Cardiac muscle cell (in vitro differentiated cells and primary cell): ENCODE measurements at places on chromosomes 1 and 21. TPM values are rescaled to one million over a fixed set of nuclear protein-coding genes. Genes with fewer than 3 reads are reported as not detected.

LAPTM5 gene
- total RNA-seq: 0.11 and 0.45 TPM in 2 replicates

CRABP2 gene
- total RNA-seq: 556 and 900 TPM in 2 replicates

CRP gene
- total RNA-seq: not detected in 2 replicates

CELA3B gene
- not detected in 2 replicates for total RNA-seq

PLEKHN1 gene
- 0.36 TPM in 1 of 2 replicates, not detected in the other for total RNA-seq

GSTM5 gene
- 0.21 TPM in 1 of 2 replicates, not detected in the other for total RNA-seq

USP33 gene
- 33.5 and 48.4 TPM in 2 replicates for total RNA-seq

ITLN1 gene
- total RNA-seq: 0.21 TPM in 1 of 2 replicates, not detected in the other

SLAMF6 gene
- total RNA-seq: not detected in 2 replicates

SPATA46 gene
- not detected in 2 replicates for total RNA-seq

ZNF593OS gene
- total RNA-seq: not detected in 2 replicates

HSD3B2 gene
- 0.07 and 0.42 TPM in 2 replicates for total RNA-seq

RCSD1 gene
- total RNA-seq: 317 and 386 TPM in 2 replicates

RPE65 gene
- 0.51 and 0.95 TPM in 2 replicates for total RNA-seq

SPRR5 gene
- total RNA-seq: not detected in 2 replicates

MYBPH gene
- 0.53 and 1.4 TPM in 2 replicates for total RNA-seq

TRIM67 gene
- 0.06 TPM in 1 of 2 replicates, not detected in the other for total RNA-seq

CDC14A gene
- 16.9 and 18.1 TPM in 2 replicates for total RNA-seq

NCAM2 gene
- total RNA-seq: 0.45 and 2.5 TPM in 2 replicates

SMPDL3B gene
- total RNA-seq: 6.0 and 8.9 TPM in 2 replicates

APCS gene
- total RNA-seq: not detected in 2 replicates

ADGRL2 gene
- total RNA-seq: 58.3 and 70.3 TPM in 2 replicates

NBPF4 gene
- total RNA-seq: not detected in 2 replicates

NOTCH2NLA gene
- 20.4 and 28.7 TPM in 2 replicates for total RNA-seq

ARHGAP30 gene
- total RNA-seq: not detected in 2 replicates

ARTN gene
- 26.2 and 29.8 TPM in 2 replicates for total RNA-seq

HPCAL4 gene
- 0.04 and 0.09 TPM in 2 replicates for total RNA-seq

NECAP2 gene
- 34.4 and 41.0 TPM in 2 replicates for total RNA-seq

RYR2 gene
- 87.1 and 155 TPM in 2 replicates for total RNA-seq

FMO5 gene
- 0.74 and 1.8 TPM in 2 replicates for total RNA-seq

SPATA6 gene
- 3.6 and 7.4 TPM in 2 replicates for total RNA-seq
